Activated CD4-positive, alpha-beta T cell treated with anti-CD3 and anti-CD28 coated beads, Interleukin-2, amount 10 ng/mL, durations not matched to agents 24 days and 14 days (primary cell): ENCODE measurements at places on chromosomes 13 and 19. TPM values are rescaled to one million over a fixed set of nuclear protein-coding genes. Genes with fewer than 3 reads are reported as not detected.

DNA sequence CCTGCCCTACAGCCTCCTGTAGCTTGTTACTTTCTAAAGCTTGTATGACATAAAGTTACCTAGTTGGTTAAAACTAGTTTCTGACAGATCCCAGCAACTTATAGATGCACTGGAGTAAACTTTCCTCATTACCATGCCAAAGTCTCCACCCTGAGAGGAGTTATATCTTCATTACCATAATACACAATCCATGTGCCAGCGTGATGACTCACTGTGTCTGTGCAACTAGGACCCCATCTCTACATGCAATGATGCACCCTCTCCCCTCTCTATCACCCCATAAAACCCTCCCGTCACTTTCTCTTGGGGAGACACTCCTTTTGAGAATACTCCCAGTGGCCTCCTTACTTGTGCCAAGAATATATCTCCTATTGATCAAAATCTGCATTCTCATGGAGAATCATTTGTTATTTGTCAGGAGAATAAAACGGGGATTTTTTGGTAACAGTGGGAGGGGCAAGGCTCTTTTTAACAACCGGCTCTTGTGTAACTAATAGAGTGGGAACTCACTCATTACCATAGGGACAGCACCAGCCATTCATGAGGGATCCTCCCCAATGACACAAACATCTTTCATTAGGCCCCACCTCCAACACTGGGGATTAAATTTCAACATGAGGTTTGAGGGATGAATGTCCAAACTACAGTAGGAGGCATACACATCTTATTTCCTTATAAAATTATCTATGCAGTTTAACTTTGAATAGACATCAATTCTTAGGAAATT lies 235.1 kb upstream of the ATXN8OS start:
- DNase-seq, result no peak

GRCh38 chr19:6750062-6750461 lies 10.6 kb downstream of the TRIP10 start:
- no peak for DNase-seq

GRCh38 chr13:51332566-51333361 lies 6.7 kb upstream of the SERPINE3 start:
- no peak for DNase-seq

DNA sequence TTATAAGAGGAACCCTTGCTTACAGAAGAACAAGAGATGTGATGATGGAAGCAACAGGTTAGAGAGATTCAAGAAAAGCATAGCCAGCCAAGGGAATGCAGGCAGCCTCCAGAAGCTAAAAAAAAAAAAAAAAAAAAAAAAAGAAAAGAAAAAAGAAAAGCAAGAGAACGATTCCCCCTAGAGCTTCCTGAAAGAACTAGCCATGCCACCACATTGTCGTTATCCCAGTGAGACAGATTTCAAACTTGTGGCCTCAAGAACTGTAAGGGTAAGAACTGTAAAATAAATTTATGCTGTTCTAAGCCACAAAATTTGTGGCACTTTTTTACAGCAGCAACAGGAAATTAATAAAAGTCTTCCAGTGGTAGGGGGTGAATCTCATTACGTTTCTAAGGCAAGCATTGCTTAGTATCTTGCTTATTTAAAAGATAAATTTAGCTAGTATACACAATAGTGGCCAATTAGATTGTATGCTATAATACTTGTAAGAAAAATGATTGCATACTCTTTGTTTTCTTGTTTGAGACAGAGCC lies 21.8 kb downstream of the RFXAP start:
- no peak for DNase-seq

- no peak for DNase-seq
These were observed 5.7 kb upstream of the SPACA4 start for GRCh38 chr19:48600679-48601417.

GRCh38 chr19:14511229-14511593 lies 7.0 kb downstream of the DNAJB1 start:
- DNase-seq, result no peak

- peak; percentile 63 for DNase-seq
These were observed 2.2 kb downstream of the TSC22D1 start for GRCh38 chr13:44573790-44574465.

DNA sequence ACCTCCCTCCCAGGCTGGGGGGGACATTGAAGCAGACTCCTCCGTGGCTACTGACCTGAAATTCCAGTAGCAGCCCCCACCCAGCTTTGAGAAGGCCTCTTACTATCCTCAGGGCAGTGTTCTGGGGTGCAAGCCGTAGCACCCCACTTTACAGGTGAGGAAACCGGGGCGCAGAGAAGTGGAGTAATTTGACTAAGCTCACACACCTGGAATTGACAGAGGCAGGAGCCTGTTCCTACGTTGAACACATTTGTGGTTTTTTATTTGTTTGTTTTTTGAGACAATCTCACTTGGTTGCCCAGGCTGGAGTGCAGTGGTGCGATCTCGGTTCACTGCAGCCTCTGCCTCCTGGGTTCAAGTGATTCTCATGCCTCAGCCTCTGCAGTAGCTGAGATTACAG lies 14.6 kb upstream of the S1PR4 start:
- DNase-seq, result no peak

DNA sequence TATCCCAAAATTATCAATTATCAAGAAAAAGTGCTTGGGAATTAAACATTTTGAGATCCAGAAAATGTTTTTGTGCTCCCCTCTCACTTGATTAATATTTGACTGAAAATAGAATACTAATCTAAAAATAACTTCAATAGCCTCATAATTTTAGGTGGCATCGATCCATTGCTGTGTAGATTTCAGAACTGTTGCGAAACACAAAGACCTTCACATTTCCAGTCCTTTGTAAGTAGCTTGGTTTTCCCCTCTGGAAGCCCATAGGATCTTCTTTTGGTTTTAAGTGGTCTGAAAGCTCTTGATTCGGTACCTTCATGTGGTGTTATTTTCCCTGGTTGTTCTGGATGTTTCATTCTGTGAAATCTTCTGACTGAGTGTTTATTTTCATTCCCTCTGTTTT lies 176.5 kb downstream of the NUFIP1 start:
- no peak for DNase-seq

- DNase-seq, result no peak
These were observed 520.7 kb upstream of the NBEA start for GRCh38 chr13:34421347-34421719.

- no peak for DNase-seq
These were observed 156.2 kb downstream of the COG6 start for GRCh38 chr13:39811696-39812095.

GRCh38 chr19:33819506-33819879 lies 22.8 kb downstream of the KCTD15 start:
- DNase-seq, result no peak

DNA sequence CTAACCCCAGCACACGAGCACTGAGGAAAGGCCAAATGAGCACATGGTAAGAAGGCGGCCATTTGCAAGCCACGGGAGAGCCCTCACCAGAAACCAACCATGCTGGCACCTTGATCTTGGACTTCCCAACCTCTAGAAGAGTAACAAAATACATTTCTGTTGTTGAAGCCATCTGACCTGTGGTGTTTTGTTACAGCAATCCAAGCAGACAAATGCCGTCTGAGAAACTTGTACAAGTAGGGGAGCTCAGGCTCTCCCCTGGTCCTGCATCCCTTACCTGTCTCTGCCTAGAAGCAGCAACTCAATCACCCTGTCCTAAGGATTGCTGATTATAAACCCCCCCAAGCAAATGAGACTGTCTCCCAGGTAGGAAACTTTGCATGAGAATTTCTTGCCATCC lies 255.0 kb upstream of the MAB21L1 start:
- DNase-seq, result no peak

DNA sequence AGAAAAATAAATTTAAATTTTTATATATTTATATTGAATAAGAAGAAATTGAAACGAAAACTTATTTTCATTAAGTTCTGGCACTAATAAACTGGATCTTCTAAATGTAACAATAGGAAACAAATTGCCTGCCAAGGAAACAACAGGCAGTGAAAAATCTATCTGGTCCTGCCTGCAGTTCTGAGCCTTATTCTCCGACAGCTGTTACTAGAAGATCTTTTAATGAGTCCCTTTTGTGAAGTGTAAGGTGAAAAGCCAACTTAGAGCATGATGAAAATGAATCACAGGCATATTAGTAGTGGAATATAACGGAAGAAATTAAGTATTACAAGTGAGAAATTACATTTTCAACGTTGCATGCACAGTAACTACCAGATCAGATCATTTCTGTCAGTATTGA lies 1002.7 kb upstream of the PCDH20 start:
- no peak for DNase-seq

- DNase-seq, result no peak
These were observed 7.6 kb downstream of the AKT2 start for GRCh38 chr19:40277356-40278059.

DNA sequence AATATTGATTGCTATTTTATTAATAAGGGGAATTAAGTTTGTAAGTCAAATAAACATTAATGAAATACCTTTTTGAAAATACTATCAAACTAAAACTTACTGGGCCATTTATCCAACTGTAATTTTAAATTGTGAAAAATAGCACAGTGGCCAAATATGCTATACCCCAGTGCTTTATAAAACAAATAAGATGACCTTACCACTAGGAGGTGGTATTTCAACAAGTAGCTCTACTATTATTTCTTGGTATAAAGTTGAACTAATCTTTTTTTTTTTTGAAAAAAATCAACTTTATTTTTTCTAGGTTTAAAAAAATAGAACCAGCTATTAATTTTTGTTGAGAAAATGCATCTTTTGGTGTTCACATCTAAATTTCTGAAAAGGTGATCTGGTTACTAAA lies 14.7 kb downstream of the LACC1 start:
- no peak for DNase-seq

DNA sequence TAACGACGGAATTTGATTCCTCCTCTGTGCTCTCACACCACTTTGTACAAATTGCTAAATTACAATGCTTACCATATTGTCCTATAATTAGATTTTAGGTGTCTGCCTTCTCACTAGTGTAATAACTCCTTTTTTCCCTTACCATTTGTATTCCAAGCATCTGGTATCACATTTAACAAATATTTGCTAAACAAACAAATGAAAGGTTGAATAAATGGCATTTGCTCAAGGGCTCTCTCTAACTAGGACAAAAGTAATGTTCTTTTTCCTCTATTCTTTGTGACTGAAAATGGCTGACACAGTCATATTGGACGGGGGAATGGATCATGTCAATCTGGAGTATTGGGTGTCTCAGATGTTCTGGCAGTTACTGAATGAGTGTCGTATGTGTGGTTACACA lies 99.7 kb downstream of the ENOX1 start:
- DNase-seq, result no peak

Gene FLT3
- total RNA-seq, result not detected in 2 replicates

Gene PTOV1
- 121 and 124 TPM in 2 replicates for total RNA-seq

Gene TEX26
- not detected in 2 replicates for total RNA-seq

Gene MAN2B1
- 118 and 136 TPM in 2 replicates for total RNA-seq

Gene ATP12A
- 0.23 and 0.28 TPM in 2 replicates for total RNA-seq
